ENCODE measurements at places on chromosomes 3 and 15.

DNA sequence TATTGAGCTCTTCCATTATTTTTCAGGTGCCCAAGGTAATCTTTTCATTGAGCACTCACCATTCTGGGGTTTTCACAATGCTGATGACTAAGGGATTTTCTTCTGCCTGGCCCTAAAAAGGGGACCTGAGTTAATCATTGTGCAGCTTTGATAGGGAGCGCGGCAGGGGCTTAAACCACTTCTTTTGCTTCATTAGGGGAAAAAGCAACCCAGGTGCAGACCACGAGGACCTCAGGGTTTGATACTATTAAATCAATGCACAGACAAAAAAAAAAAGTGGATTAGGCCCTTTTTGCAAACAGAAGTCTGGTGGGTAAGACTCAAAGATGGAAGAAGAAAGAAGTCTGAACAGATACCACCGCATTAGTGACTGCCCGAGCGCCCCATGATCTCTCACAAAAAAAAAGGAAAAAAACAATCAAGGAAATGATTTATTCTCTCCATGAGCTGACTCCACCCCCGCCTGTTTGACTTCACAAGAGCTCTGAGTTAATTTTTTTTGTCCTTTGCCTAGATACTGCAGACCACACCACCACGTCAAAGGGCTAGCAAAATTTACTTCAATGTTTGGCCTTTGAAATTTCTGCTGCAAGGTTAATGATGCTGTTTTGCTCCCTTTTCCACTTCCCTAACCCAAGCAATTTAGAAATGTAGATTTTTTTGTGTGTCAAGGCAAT is 78.0 kb upstream of the FEZF2 start:
- DNase-seq, result no peak

DNA sequence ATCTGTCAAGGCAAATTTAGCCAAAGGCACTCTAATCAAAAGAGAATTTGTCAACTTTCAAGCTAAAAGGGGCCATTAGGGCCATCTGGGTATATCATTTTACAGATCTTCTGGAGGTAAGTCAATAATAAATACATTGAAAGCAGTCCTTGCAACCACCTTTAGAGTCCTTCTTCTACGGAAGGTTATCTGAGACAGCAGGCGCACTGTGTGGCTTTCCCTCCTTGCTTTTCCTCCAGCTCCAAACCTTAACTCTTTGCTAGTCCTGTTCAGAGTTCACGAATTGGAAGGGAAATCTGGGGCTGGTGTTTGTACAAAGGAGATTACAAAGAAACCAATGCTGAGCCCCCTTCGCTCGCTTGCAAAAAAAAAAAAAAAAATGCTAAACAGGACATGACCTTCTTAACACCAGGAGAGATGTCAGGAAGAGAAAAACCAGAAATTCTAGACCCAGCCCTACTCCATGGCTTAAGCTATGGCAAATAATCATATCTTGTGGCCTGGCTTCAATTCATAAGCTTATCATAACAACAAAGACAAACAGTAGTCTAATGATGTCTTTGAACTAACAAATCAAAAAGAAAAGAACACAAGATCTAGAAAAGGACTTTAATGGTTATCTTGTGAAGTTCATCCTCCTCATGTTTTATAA is 215.7 kb downstream of the STT3B start:
- DNase-seq, result no peak

DNA sequence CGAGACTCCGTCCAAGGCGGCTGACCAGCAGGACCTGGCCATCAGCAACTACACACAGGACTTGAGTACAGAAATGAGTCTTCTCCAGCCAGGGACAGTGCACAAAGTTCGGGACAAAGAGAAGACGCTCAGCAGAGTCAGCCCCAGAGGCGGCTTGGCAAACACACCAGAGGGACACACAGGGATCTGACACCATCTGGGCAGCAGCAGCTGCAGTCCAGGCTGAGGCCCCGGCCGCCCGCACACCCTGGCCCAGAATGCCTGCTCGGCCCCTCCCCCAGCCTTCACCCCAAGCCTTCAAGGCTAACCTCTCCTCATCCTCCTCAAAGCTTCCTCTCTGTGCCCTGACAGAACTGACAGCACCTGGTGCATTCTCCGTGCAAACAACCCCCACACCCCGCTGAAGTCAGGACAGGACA is 61.1 kb downstream of the XXYLT1 start:
- no peak for DNase-seq

- no peak for DNase-seq
Measured at GRCh38 chr3:48567090-48567489, 3.5 kb upstream of the UCN2 start.

- DNase-seq, result no peak
Measured at GRCh38 chr3:50502584-50503423, 630 bp downstream of the CACNA2D2 start.

GRCh38 chr3:189490337-189490736 is 140.9 kb upstream of the TP63 start:
- no peak for DNase-seq

GRCh38 chr3:32992310-32992686 is 40.9 kb downstream of the CCR4 start:
- no peak for DNase-seq

GRCh38 chr3:15654891-15655290 is 53.3 kb downstream of the BTD start:
- DNase-seq, result no peak

- no peak for DNase-seq
Measured at GRCh38 chr3:156460206-156460611, 94.7 kb downstream of the SSR3 start.

- DNase-seq, result no peak
Measured at GRCh38 chr3:30112902-30113484, 493.4 kb upstream of the TGFBR2 start.

GRCh38 chr15:55914446-55914845 is 79.0 kb downstream of the NEDD4 start:
- no peak for DNase-seq

Measured in stimulated activated CD8-positive, alpha-beta memory T cell treated with anti-CD3 and anti-CD28 coated beads, Interleukin-4, amount 100 ng/mL, for 1 hour (primary cell).